ENCODE measurements at places on chromosomes 3 and 15.
A peak's percentile ranks its signal among the peaks of the same experiment; 100 is the strongest.

GRCh38 chr3:44805960-44806359 lies 44.4 kb downstream of the KIF15 start:
- no peak for DNase-seq

- no peak for DNase-seq
These were observed 97.6 kb upstream of the VGLL3 start for GRCh38 chr3:87088430-87088992.

DNA sequence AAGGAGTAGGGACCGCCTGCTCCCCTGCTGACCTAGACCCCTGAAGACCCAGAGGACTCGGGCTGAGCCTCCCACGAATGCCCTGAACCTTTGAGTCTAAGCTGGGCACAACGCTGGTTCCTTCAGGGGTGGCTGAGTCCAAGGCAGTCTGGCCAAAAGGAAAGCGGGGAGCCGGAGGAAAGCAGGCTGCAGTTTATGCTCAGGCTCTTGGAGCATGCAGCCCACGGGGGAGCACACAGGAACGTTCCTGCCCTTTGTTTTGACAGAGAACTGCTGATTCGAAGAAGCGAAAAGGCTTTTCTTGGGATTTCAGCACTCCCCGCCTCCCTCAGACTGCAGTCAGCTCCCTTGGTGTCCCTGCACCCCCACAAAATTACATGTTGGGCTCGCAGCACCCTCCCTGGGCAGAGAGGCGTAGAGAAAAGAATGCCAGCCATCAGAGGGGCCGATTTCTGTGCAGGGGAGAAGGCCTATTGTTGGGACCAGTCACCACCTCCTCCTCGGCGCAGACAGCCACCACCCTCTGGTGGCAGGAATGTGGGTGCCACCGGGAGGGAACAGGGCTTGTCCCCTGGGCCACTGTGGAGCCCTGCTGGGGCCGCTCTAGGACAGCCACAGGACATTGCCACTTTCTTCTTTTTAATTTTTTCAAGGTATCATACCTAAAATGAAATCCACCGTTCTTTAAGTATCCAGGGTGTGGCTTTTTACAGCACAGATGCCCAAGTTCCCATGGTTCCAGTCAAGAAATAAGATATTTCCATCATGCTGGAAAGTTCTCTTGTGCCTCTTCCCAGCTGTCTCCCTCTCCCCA lies 72.2 kb downstream of the SMAD6 start:
- peak; percentile 60 for DNase-seq

- DNase-seq: no peak
These were observed 76.9 kb downstream of the OCA2 start for GRCh38 chr15:28022181-28022580.

DNA sequence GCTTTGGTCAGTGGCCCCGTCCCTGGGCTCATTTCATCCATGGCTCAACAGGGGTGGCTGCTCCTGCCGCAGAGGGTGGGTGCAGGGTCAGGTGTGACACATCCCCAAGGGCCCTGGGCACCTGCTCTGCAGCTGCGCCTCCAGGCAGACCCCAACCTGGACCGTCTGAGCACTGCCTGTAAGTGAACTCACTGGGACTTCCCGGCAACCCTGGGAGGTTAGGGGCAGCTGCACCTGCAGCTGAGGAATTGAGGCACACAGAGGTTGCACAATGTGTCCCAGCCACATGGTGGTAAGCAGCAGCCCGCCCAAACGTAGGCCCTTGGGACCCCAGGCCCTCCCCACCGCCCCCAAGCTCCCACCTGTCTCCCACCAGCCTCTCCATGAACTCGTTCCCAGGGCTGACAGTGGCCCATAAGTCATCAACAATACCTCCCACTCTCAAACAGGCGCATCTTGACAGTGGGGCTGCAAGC lies 55.1 kb downstream of the PLXNA1 start:
- no peak for DNase-seq

DNA sequence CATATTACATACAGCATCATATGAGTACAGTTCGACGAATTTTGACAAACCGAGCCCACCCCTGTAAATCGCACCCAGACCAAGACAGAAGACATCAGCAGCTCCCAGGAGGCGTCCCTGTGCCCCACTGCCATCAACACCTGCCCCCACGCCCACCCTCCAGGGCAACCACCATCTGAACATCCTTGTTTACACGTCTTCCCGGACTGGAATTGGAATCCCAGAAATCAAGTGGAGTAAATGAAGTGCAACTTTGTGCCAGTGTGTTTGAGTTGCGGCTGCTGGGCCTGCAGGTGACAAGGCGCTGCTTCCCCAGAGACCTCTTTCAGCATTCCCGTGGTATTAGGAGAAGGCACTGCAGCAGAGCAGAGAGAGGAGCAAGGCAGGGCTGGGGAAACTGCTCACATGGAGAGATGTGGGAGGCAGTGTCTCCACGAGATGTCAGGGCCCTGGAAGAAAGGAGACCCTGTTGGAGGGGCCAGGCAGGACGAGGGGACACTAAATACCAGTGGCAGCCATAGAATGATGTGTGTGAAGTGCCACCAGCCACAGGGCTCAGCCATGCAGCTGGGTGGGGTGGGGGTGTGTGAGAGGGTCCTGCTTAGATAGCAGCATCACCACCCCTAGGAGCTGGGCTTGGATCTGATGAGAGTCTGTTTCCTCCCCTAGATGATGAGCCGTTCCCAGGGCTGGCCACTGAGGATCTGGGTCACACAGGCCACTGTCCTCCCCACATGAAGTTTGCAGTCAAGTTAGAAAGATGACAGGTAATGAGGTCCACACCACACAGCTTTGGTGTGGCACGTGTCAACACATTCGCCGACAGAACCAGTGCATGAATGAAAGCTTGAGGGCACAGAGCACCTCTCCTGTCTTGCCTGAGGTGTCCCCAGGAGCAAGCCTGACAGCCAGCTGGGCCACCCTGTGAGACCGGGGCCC lies 33.4 kb upstream of the PCSK6 start:
- DNase-seq: no peak

DNA sequence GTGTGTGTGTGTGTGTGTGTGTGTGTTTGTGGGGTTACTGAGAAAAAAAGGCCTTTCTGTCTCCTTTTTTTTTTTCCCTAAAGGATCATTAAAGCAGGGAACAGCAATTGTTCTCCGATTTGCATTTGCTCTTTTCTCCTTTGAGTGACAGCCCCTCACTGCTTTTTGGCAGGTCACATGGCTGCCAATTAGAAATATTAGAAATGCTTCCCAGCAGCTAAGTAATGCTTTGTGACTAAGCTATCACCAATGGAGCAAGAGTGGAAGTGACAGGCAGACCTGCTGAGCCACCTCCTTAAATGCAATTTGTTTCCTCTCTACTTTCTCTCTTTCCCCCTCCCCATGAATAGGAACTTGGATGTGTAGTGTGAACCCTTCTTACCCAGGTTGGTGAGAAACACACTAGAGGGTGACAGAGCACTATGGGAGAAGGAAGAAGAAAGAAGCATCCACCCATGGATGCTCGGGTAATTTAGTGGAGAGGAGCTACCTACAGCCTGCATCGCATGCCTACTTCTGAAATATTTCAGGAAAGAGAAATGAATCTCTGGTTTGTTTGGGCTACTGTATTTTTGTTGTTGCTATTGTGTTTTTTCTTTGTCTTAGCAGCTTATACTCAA lies 165.2 kb upstream of the PDZRN3 start:
- DNase-seq: no peak

DNA sequence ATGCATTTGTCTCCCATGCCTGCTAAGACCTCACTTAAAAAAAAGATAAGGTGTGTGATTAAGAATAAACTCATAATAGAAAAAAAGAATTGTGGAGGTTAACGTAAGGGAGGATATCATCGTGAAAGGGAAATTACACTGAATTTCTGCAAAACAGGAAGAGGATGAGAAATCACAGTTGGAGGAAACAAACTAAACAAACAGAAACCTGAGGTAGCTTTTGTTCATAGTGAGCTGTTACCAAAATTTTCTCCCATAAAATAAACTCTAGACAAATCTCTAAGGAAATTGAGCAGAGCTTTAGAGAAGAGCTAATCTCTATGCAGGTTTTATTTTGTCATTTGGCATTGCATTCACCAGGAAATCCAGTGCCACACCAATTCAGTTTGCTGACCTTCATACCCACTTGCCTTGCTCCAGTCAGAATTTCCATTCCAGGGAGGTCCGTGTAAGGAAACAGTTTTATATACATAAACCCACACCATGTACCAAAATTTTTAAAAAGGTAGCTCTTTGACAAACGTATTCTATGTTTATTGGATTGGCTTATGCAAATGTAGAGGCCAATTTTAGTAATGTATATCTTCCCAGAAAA lies 231.2 kb downstream of the MBNL1 start:
- DNase-seq: no peak

DNA sequence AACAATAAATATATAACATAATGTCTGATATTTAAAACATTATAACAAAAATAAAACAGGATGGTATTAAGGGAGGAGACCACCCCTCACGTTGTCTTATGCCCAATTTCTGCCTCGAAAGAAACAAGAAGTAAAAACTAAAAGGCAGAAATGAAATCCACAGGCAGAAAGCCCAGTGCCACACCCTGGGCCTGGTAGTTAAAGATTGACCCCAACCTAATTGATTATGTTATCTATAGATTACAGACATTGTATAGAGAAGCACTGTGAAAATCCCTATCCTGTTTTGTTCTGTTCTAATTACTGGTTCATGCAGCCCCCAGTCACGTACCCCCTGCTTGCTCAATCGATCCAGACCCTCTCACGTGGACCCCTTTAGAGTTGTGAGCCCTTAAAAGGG lies 22.3 kb upstream of the ACP3 start:
- DNase-seq: no peak

GRCh38 chr3:158369279-158369678 lies 201.7 kb upstream of the MLF1 start:
- no peak for DNase-seq

DNA sequence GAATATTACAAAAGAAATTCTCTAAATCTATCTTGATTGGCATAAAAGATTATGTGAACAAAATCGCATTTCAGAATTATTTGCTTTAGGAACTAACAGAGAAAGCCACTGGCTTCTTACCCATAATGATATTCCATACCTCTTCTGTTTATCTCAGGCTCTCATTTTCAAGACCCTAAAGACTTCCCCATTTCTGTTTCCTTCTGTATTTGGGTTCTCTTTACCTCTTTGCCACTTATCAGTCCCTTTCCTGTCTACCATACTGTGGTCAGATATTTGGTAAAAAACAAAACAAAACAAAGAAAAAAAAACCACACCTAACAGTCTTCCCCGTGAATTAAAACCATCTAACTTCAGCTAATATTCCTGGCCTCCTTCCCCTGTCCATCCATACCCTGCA lies 108.5 kb downstream of the LRRC28 start:
- no peak for DNase-seq

- DNase-seq: no peak
These were observed 83.5 kb upstream of the ADPGK start for GRCh38 chr15:72866866-72867616.

DNA sequence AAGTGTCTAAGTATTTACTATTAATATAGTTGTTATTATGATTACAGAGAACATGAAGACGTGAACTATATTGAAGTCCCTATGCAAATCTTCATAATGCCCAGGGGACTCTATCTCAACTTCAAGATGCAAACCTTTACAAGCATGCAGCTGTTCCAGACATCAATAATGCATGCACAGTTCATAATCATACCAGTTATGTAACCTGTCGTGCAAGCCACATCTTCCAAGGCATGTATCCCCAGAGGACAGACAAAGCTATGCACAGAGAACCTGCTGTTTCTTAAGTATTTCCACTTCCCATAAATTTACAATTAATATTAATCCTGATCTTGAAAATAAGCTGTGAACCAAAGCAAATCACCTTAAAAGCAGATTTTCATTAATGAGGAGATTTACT lies 534.1 kb downstream of the TUSC7 start:
- no peak for DNase-seq

DNA sequence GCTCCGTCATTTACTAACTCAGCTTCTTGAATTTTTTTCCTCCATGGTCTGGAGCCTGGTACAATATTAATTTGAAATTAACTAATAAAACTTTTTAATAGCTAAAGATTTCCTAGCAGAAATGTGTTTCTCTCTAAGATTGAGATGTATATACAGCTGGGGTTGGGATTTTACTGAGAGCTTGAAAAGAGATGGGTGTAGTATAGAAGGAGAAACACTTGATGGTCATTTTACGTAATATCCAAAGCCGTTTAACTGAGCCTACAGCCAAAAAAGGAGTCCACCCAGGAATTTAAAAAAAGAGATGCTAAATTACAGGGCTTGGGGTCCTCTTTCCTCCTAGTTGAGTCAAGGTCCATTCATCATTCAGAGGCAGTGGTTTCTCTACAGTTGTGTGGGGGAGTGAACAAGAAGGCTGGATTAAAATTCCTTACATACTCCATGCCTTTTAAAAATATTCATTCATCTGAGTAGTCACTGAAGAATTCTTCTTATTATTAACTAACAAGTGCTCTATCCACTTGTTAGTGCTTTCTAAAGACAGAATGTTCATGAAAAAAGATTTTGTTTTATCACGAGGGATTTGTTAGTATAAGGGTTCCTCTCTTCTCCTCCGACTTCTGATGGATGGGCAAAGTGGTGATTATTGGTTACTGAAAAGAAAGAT lies 255.3 kb upstream of the IL12A start:
- DNase-seq: peak; percentile 35

DNA sequence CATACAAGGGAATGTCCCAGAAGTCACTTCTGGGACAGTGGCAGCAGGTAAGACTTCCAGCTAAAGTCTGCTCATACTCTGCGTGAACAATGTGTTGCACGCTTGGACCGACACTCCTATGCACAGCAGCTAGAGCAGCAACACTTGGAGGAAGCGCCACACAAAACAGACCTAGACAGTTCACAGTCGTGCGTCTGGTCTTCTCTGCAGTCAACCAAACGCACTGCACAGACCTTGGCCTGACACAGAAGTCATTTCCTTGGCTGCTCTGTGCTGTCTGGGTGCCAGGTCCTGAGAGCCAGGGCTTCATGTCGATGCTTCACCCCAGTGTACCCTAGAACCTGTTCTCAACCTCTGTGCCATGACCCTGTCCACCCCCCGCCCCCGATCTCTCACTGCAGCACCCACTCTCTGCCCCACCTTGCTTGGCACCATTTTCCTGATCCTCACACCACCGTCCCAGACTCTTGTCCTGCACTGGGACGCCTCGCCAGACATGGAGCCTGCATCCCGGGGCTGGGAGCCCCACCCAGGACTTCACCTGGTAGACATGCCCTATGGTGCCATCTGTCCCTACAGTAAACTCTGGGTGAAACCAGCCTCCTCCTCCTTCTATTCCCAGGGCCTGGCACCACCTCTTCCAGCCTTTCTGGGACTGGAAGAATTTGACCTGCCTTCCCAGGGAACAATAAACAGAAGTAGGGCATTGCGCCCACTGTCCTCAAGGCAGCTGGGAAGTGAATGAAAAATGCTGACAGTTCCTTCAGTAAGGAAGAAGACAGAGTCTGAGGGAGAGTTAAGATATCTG lies 3.1 kb downstream of the ATP10A start:
- no peak for DNase-seq

- no peak for DNase-seq
These were observed 150.7 kb downstream of the TMCO5A start for GRCh38 chr15:38085114-38085513.

DNA sequence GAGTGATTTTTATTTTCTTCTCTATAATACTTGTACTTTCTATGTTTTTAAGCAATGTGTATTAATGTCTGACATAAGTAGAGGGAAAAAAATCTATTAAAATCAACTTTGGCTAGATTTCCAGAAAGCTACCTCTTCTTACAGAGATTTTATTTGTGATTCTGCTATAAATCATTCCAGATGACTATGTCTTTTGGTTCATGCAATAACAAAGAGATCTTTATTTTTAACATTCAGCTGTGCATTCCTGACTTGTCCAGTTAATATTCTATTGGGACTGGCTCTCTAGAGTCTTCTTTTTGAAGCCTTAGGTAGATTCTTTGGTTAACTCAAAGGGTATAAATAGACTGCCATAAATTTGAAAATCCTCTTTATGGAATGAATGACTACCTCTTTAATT lies 74.3 kb upstream of the ARPP21 start:
- no peak for DNase-seq

Data from fibroblast of the conjunctiva (primary cell).